ENCODE measurements at places on chromosomes 5 and 9. TPM values are rescaled to one million over a fixed set of nuclear protein-coding genes. Genes with fewer than 3 reads are reported as not detected.

DNA sequence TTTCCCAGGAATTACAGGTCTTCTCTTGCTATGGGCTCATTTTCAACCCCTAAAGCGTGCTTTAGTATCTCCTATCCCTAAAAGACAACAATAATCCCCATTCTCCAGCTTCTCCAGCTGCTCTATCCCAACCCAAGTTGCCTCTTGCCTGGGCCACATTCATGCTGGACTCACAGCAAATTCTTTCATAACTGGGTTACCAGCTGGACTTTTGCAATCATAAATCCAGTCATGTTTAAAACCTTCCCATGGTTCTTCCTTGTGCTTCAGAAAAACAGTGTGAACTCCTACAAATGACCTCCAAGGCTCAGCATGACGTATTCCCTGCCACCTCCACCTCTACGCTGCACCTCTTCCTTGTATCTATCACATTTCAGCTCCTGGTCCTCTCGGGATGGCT lies 346.9 kb downstream of the GADD45G start:
- DNase-seq: no peak

- no peak for DNase-seq
Observed at GRCh38 chr5:18850216-18850615, 1137.8 kb downstream of the CDH18 start.

DNA sequence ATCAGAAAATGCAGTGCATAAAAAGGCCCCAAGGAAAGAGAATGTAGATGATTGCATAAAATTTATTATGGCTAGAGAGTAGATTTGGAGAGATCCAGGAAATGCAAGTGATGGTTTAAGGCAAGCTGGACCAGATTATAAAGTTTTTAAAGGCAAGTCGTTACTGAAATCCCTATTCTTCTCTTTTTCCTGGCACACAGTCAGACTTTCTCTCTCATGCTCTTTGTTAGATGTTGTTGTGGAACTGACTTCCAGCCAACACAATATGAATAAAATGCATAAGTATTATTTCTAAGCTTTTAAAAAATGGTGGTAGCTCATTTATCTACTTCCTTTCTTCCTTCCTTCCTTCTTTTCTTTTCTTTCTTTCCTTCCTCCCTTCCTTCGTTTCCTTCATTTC lies 1085.4 kb upstream of the CDH6 start:
- DNase-seq: no peak

- no peak for DNase-seq
Observed at GRCh38 chr5:155794795-155795194, 532.2 kb upstream of the SGCD start.

Gene OTP
- total RNA-seq: not detected

DNA sequence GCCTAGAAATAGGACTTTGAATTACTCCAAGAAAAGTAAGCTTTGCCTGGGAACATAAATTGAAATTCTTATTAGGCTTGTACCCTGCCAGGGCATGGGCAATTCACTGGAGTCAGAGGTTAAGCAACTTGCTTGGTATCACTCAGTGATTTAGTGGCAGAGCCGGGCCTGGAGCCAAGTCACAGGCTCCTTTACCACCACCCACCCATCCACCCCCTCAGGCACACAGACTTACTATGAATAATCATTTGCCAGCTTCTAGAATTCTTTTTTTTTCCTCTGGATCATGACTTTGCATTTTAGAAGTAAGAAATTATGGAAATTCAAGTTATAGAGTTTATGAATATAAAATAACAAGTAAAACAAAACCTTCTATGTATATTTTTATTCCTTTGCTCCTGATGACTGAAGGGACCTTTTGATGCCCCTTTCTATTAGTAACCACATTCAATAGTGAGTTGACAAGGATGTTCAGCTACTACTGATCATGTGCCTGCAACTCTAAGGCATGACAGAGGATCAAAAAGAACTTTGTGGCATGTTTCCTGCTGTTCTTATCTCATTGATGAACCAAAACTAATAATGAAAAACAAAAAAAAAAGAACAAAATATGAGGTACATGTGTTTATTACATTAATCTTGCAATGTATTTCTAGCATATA lies 614.7 kb downstream of the TLR4 start:
- DNase-seq: no peak

DNA sequence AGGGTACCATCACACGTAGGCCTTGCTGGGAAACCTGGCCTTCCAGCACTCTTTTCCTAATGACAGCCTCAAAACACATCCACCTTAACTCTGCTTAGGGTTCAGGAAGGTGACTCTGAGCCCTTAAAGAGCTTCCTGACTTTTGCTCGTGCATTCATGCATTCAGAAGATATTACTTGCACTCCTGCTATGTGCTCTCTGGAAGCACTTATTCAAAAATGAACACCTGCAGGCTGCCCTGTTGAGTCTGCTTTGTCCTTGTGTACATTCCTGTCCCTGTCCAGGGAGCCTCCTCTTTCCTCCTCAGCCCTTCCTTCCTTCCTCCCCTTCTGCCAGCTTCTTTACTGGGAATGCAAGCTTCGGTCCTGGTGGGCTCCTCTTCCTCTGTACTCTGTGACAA lies 61.5 kb downstream of the SPRY4 start:
- no peak for DNase-seq

Gene FBXL17
- total RNA-seq: 4.3 TPM

Gene SEMA5A
- not detected for total RNA-seq

Gene LCN1
- total RNA-seq: not detected

Gene TUBB4B
- 193 TPM for total RNA-seq

- DNase-seq: no peak
Observed at GRCh38 chr5:75156585-75156984, 80.1 kb downstream of the ANKRD31 start.

DNA sequence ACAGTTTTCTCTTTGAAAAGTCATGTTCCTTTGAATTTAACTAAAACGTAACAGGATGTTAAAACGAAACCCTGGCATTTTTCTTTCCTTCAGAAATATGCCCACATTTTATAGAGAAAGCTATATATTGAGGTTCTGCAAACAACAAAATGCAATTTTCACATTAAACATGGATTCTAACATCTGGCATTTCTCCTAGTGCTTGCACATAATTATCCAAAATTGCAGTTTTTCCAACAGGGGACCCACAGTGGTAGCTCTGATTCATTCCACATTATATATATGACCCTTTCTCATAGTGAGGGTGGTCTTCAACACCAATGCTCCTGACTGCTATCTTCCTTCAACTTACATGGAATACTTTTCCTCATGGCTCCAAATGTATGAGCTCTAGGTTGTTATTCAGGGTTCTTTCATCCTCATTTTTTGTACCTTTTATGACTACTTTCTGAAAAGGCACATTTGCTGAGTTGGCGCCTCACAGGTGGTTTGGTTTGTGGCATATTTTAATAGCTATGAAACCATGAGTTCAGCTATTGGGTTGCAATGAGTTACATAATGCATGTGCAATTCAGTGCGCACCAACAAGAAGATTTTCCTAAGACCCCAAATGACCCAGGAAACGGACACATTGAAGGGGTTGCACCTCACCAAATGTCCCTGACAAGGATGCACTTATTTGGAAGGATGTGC lies 551.7 kb downstream of the RAB3C start:
- peak; percentile 35 for DNase-seq

DNA sequence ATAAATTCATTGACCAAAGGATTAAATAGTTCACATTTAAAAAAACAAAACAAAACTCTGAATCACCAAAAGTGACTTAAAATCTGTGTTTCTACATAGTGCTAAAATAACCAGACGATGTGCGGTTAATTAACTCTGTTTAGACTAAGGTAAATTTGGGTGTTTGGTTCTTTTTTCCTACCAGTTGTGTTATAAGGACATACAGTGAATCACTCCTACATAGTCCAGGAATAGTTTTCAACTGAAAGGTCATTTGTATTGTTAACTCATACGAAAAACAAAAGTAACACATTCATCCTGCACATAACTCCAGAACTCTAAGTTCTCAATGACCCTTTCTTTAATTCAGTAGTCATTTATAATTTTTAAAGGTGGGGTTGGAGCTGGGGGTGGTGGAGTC lies 203.7 kb downstream of the GLIS3 start:
- no peak for DNase-seq

Gene ANKRD33B
- 1.9 TPM for total RNA-seq

DNA sequence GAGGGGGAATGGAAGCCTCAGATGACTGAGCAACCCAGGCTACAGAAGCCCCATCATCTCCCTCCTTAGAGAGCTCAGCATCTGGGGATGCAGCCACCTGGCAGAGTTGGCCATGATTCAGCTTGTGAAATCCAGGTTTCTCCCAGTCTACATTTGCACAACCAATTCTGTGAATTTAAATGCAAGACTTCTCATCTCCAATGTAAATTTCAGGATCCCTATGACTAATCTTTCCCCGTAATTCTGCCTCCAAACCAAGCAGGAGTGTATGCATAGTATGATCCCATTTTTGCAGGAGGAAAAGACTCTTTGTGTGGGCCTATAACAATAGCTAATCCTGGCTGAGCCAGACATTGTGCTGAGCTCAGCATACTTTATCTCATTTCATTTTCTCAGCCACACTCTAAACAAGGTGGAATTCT lies 59.6 kb upstream of the IL17B start:
- DNase-seq: no peak

DNA sequence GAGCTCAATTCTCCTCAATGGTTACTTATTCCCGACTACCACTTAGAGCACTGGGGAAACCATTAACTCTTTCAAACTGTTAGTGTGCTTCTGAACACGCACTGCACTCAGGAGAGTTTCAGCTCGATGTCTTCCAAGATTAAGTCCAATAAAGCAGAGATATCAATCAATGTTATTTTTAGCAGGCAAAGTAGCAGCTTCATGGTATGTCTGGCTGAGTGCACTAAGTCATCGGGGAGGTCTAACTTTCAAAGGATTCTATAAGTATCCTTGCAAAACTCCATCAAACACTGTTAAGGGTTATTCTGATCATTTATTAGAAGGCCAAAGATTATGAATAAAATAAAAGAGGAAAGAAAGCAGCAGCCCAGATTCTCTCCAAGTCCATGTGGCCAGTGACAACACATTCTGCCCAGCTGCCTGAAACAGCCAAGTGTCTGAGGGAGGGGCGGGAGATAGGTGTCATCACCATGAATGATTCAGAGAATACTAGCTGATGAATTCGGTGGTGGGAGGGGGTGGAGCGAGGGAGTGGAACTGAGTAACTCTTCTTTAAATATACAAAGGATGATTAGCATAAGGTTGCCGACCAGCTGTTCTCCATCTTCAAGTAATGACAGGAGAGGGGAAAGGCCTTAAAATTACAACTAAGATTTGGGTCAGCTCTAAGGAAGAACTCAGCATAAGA lies 21.3 kb downstream of the NREP start:
- DNase-seq: peak; percentile 59

All from activated naive CD4-positive, alpha-beta T cell treated with anti-CD3 and anti-CD28 coated beads for 36 hours (primary cell).